ENCODE measurements at places on chromosomes 1 and 21.

GRCh38 chr1:59917026-59917784 lies 9.4 kb downstream of the CYP2J2 start:
- no peak for DNase-seq

GRCh38 chr1:5982276-5982675 lies 9.9 kb downstream of the NPHP4 start:
- no peak for DNase-seq

GRCh38 chr21:35491920-35492678 lies 443.0 kb upstream of the RUNX1 start:
- no peak for DNase-seq

GRCh38 chr1:44029260-44029910 lies 1.9 kb downstream of the SLC6A9 start:
- no peak for DNase-seq

DNA sequence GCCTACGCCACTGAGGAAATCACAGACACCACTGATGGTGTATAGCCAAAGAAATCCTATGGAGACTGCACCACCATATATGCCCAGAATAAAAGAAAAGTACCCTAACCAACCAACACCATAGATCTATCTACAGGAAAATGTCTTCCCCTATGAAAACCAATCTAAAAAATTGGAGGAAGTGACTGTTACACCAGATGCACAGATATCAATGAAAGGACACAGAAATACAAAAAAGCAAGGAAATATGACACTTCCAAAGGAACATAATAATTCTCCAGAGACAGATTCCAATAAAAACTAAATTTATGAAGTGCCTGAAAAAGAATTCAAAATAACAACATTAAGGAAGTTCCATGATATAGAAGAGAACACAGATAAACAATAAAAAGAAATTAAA lies 56.8 kb upstream of the BCL10 start:
- DNase-seq = no peak

DNA sequence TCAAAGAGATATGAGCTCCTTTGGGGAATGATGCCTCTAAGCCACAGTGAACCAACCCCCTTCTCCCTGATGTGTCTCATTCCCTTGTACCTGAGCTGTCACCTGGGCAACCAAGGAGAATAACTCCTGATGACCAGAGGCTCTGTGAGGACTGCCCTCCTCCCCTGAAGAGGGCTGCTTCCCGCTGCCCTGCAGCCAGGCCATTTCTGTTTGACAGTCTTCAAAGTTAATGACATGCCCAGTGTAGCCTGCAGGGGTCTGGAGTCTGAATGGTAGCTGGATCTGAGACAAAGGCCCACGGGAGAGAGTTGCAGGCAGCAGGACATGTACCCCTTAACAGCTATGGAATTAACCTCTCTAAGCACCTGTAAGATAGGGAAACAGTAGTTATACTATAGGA lies 3.4 kb upstream of the SLFNL1 start:
- no peak for DNase-seq

- DNase-seq = no peak
Measured at GRCh38 chr1:229107304-229107815, 163.6 kb upstream of the RAB4A start.

- no peak for DNase-seq
Measured at GRCh38 chr1:214419650-214420049, 131.8 kb downstream of the PTPN14 start.

- no peak for DNase-seq
Measured at GRCh38 chr1:101005183-101005582, 20.4 kb downstream of the DPH5 start.

DNA sequence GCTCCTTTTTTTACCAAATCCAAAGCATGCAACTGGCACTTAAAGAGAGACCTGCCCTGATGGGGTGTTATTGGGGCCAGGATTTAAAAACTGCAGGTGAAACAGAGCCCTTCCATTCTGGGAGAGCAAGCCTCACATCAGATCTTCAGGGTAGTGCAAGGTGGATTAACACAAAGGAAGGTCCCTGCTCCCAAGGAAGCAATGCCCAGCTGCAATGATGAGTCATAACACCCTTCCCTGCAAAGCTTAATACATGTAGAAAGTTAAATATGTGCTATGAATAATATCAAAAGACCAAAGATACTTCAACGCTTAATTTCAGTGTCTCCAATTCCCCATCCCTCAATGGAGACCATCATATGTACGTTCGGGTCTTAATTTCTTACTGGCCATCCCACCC lies 508.0 kb downstream of the OMA1 start:
- no peak for DNase-seq

GRCh38 chr1:247360991-247361731 lies 29.5 kb upstream of the ZNF496 start:
- DNase-seq = no peak

DNA sequence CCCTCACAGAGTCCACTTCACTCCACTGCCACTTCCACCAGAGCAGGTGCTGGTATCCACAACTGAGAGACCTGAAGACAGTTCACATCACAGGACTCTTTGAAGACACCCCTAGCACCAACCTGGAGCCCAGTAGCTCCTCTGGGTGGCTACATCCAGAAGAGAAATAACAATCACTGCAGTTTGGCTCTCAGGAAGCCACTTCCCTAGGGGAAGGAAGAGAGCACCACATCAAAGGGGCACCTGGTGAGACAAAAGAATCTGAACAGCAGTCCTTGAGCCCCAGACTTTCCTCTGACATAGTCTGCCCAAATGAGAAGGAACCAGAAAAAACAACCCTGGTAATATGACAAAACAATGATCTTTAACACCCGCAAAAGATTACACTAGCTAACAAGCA lies 113.2 kb downstream of the TENT5C start:
- DNase-seq = no peak

DNA sequence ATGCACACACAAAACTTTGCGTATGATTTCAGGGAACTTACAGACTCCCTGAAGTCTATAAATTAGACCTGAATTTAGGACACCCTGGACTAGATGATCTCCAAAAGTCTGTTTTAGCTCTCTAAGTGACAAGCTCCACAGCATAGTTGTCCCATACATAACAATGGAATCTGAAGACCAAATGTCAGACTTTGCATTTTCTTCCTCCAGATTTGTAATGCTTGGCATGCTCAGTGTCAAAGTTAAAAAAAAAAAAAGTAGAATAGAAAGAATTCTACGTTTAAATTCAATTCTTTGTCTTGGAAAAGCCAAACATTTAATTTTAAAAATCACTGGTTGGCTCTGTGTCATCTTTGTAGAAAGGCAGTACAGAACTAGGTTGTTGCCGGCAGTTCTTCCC lies 66.7 kb downstream of the OLFML2B start:
- no peak for DNase-seq

DNA sequence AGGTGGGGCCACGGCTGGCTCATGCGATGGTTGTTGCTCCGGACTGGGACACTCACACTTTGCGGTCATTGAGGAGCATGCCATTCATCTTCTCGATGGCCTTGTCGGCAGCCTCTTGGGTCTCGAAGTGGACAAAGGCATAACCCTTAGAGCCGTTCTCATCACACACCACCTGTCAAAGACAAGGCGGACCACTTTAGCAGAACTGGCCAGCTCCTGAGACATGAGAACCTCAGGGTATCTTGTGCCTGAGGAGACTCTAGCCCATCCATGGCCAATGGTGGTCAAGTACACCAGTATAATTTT lies 5.5 kb downstream of the PABPC4 start:
- DNase-seq = no peak

DNA sequence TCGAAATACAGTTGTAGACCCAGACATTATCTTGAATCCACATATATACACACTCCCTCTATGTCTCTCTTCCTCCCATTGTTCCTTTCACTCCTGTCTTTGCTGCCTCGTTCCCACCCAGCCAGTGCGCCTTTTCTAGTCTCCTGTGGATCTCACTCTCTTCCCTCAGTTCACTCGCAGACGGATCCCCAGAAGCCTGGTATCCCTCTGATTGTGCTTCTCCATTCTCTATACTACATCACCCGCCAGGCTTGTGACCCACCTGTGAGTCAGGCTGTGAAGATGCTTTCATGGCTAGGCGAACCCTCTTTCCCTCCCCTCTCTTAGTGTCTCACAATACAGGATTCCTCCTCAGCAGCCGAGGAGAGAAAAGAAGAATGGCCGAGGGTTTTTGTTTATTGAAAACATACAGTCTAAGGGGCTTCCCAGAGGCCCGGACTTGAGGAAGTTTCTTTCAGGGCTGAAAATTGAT lies 1.5 kb downstream of the HCN3 start:
- DNase-seq = peak; percentile 39

- DNase-seq = no peak
Measured at GRCh38 chr1:154466206-154466605, 35.8 kb upstream of the TDRD10 start.

DNA sequence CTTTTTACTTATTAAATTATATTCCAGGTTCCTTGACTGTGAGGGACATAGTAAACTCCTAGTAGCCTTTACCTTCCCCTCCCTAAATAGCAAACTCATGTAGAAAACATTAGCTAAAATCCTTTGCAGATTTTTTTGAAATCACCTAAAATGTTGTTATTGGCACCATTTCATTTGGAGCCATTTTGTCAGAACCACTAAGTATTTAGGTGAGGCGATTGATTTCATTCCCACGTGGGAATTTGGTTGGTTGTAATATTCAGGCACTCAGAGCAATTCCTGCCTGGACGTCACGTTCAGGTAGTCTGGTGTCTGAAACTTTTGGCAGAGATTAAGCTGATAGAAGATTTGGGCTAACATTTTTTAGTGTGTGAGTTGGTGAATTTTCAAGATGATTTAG lies 84.3 kb downstream of the CAMTA1 start:
- no peak for DNase-seq

DNA sequence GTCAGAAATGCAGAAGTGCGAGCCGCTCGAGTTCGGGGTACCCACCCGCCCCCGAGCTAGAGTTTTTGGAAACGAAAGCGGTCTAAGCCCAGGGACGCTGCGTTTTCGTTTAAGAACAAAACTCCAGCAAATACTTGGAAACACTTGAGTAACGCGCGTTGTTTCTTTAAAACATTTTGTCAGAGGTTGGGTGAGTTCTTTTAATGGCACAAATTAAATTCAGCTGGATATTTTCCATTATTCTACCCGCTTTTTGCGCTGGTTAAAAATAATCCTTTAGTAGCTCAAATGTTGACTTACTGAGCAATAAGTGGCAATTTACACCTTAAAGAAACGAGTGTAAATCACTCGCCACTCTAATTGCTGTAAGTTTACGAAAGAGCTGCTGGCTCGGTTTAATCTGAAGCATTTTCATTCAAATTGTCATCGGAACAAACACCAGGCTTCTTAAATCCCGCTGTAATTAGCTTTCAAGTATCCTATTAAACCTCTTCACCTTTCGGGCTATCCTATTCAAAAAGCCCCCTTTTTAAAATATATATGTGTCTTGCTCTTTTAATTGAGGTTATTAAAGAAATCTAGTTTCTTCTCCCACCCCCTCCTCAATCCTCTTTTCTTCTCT lies 1.5 kb downstream of the LHX8 start:
- DNase-seq = no peak

DNA sequence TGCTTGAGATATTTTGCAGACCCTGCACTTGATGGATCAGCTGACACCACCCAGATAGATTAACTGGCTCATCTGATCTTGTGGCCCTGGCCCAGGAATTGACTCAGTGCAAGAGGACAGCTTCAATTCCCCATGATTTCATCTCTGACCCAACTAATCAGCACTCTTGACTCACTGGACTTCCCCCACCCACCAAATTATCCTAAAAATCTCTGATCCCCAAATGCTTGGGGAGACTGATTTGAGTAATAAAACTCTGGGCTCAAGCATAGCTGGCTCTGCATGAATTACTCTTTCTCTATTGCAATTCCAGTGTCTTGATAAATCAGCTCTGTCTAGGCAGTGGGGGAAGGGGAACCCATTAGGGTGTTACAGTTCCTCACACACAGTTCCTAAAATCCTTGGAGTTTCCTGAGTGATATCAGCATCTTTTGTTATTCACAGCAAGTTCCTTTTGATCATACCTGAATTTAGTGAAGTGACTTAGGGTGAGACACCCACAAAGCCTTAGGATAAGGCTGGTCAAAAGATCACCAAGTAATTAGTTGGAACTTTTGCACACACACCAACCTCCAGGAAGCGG lies 104.2 kb downstream of the COP1 start:
- peak; percentile 4 for DNase-seq

- peak; percentile 67 for DNase-seq
Measured at GRCh38 chr1:45442272-45442671, 48.7 kb downstream of the TESK2 start.

DNA sequence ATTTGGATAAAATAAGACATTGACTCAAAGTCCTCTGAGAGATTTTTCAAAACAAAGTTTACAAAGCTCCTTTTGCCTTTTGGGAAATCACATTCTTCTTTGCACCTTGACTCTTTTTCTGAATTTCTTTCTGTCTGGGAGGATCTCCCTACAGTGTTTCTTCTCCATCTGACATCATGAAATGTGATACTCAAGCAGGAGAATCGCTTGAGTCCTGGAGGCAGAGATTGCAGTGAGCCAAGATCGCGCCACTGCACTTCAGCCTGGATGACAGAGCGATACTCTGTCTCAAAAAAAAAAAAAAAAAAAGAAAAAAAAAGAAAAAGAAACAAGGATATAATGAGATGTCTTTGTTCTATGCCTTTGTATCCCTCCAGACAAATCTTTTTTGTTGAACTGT lies 13.3 kb upstream of the GRIK1 start:
- no peak for DNase-seq

GRCh38 chr1:196407358-196408051 lies 200.7 kb downstream of the KCNT2 start:
- DNase-seq = peak; percentile 16

DNA sequence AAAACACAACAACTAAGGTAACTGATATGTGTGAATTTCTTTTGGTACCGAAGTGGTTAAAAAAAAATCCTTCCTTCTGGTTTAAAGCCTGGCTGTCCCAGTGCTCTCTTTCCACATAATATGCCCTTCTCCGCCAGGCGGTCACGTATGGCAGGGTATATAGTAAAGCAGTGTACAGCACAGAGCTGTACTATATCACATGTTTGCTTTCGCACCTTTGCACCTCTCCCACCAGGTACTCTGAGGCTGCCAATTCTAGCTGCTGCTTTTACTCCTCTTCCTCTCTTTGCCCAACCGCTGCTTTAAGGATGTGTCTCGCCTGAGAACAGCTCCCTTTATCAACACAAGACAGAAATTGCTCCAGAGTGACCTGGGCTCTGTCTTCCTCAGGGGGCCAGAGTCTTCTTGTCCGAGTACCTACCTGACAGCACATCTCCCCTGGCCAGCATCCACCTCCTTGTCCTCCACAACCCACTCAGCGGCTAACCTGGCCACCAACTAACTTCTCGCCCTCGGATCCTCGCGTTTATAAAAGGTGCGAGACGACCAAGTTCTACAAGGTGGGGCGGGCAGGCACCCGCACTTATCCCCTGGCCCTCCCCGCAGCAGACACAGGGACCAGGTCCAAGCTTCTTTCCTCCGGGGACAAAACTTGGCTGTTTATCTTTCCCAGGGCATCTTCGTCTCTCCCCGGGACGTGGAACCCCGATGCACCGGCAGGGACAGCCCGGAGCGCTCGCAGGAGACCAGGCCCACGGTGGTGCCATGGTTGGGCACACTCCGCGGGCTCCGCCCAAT lies 1.6 kb downstream of the COLGALT2 start:
- DNase-seq = no peak

DNA sequence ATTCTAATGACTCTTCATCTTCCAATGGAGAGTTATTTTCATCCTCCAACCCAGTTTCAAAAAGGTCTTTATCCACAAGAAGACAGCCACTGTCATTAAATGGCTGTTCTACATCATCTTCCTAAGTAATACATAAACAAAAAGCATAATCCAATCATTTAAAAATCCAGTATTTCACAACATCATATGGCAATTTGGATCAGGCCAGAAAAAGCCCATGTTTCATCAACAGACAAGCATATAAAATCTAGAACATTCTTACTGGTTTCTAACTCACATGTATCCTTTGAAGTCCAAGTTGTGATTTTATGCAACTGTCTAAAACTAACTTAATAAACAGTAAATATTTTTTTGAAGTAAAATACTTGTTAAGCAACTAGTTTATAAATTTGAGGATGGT lies 6.6 kb downstream of the CLSPN start:
- peak; percentile 13 for DNase-seq
